CD4-positive, alpha-beta T cell (primary cell): ENCODE measurements at places on chromosomes 1 and 21.

DNA sequence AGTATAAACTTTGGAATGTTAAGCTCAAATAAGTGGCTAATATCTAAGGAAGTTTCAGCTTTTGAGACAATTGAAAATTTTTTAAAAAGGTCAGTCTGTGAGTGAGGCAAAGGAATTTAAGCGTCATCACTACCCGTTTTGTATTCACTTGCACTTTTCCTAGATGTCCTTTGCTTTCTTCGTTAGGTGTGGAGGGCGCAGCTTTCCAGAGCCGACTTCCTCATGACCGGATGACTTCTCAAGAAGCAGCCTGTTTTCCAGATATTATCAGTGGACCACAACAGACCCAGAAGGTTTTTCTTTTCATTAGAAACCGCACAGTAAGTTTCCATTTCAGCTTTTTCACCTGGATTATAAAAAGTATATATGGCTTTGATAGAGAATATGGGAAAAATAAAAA lies 30.9 kb downstream of the KDM1A start:
- no peak for DNase-seq

DNA sequence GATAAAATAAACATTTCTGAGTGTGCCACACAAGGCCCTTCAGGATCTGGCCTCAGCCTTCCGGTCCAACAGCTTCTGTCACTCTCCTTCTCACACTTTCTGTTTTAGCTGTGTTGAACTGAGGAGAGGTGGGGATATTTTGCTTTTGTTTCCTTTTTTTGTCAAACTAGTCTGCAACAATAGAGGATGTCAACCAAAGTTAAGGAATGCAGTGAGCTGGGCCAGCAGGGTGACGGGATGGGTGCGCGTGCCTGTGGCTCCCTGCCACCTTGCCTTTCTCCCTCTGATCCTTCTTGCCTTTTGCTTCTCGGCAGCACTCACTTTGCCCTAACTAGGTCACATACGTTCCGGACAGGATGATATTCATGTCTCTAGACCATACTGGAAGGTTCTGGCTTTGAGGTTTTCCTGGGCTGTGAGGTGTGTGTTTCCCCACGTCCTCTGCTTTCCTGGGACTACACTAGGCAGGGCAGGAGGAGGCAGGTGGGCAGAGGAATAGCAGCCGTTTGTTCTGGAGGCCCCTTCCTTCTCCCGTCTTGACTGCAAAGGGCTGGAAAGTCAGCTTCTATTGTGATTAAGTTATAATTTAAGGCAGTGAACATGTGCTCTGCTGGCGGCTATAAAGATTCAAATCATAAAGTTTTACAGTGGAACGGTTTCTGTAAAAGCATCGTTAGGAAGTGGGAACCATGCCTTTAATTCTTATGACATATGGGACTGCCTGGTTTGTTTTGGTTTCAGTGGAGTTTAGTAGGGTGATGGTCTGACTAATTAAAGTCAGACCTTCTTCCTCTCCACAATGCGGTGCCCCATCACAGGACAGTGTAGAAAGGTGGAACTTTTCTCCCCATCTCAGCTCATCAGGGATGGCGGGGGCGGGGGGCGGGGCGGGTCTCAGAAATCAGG lies 67.8 kb downstream of the RNF220 start:
- DNase-seq = no peak

DNA sequence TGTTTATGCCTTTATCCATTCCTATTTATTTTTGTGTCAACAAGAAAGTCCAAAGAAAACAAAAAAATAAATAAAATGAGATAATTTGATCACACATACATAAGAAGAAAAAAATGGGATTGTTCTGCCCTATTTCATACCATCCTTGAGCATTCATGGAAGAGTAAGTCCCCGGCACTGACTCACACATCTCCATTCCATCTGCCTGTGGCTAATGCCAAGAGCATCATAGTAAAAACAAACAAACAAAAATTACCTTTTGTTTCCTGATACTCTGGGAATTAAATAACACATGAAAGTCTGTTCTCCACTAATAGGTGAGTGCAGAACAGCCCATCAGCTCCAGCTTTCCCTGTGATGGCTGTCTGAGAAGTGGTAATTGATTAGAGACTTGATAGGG lies 48.1 kb upstream of the BACE2 start:
- no peak for DNase-seq

DNA sequence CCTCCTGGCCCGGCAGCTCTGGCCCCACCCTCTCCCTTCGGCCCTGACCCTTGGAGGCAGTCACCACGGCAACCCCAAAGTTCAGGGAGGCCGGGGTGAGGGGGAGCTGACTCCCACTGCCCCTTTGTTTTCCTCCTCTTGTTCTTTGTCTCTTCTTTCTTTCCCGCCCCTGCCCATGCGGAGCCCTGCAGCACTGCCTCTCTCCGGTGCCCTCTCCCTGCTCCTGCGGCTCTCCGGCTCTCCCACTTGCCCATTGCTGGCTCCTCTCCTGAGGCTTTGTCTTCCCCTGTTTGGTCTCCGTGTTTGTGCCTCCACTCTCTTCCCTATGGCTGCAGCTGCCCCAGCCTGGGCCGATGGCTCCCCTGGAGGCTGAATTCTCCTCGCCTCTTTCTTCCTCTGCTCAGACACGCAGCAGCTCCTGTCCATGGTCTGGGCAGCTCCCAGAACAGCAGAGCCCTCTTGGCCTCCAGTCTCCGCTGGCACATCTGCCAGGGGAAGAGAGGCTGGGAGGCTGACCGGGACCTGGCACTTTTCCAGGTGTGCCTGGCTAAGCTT lies 5.8 kb downstream of the CELSR2 start:
- no peak for DNase-seq

- no peak for DNase-seq
Measured at GRCh38 chr1:205670611-205671430, 9.5 kb downstream of the SLC45A3 start.

DNA sequence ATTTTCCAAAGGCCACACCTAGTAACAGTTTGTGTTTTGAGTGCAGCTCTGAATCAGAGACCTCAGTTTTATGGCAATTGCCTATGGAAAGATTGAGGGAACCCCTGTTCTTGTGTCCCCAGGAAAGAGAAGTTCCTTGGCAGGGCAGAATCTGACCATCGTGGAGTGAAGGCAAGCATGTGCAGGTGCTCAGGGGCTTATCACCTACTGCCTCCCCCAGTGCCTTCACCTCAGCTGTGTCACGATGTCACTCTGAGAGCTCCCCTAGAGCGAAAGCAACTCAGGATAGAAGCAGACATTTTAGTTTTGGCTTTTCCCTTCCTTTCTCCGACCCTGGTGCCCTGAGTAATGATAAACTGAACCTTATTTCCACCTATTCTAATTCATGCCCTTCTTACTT lies 1.8 kb upstream of the SPRR1A start:
- DNase-seq = no peak

DNA sequence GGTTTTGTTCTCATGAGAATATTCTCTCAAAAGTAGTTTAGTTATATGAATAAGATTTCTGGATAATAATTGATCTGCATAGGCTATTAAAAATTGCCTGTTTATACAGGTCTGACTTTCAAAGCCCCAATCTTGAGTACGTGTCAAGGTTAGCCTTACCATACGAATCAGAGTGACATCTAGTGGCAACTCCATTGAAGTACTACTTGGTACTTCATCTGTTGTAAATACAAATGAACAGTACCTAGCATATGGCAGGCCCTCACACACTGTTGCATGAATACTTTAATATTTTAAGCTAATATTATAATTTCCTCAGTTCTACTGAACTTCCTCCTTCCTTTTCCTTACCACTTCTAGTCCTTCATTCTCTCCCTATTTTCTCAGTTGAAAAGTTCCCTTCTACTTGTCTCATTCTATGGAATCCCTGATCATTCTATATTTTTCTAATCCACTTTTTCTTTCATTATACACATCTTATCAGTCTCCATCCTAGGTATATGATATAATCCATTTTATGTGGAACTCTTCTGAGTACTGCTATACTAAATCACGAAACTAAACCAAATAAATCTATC lies 101.2 kb downstream of the AKT3 start:
- no peak for DNase-seq

DNA sequence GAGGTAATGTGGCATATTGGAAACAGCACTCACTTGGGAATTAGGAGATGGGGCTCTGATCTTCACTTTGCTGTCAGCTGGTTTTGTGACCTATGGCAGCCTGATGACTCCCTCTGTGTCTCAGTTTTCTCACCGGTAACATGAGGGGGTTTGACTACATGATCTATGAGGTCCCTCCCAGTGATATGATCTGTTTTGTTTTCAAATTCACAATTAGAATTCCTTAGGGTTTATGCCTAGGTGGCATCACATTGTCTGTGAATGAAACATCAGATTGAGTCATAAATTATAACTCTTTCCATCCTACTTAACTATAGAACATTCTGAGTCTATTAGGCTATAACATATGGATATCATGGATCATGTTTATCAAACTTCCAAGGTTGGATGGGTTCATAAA lies 386.6 kb downstream of the PTBP2 start:
- DNase-seq = no peak

- DNase-seq = no peak
Measured at GRCh38 chr1:11101347-11101746, 1.7 kb upstream of the EXOSC10 start.

- DNase-seq = no peak
Measured at GRCh38 chr1:248812736-248813425, 12.8 kb downstream of the SH3BP5L start.

DNA sequence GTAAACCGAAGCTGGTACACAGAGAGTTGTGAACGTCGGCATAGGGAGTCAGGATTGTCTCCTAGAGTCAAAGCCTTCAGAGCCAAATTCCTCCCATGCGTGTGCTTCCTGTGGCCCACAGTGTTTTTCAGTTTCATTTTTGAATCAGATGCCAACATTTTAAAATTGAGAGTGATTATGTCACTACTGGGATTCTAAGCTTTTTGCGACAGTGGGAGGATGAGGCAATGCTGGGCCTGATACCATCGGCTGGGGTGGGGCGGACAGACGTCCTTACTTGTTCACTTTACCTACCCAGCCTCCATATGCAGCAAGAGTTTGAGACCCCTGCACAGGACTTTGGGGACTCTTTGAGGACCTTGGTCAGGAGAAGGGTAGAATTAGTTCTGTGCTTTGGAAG lies 1.3 kb upstream of the KLHDC7A start:
- DNase-seq = no peak

GRCh38 chr21:44699502-44700001 lies 2.6 kb downstream of the KRTAP10-12 start:
- no peak for DNase-seq

DNA sequence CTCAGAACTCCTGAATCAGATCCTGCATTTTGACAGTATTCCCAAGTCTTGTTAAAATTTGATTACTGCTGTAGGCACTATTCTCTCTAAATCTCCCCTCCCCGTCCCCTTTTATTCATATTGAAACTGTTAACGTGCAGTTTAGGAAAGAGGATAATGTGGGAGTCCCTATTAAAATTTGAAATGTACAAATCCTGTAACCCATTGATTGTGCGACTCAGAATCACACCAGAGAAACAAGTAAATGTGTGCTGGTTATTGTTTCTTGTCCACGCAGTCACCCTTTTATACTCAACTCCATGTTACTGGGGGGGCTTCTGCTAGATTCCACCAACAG lies 584 bp upstream of the LTN1 start:
- no peak for DNase-seq

DNA sequence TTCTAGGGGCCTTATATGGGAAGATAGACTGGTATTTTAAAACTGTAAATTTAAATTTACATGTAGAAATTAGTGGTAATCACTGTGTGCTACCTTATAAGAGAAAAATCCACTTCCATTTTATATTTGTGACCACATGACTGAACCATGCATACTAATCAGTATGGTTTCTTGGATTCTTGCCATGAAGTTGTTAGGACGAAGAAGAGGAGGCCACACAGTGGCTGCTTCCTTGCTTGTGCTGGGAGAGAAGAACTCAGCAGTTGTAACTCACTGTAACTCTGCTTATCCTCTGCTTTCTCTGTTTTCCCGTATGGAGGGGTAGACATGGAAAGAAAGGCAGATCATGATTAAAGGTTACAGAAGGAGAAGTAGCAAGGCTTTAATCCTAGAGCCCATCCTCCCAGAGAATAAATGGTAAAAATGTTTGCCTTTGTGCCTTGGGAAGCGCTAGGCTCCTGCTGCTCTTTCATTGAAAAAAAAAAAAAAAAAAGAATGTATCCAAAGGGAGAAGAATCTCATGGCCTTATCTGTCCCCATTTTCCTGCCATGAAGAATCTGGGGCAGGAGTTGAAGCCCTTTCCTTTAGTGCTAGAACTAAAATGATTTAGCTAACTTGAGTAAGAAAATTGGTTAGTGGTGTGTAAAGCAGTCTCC lies 32.4 kb downstream of the KCTD3 start:
- no peak for DNase-seq

GRCh38 chr1:28855469-28855951 lies 43.5 kb downstream of the OPRD1 start:
- no peak for DNase-seq

- no peak for DNase-seq
Measured at GRCh38 chr1:117077267-117077666, 17.1 kb downstream of the TTF2 start.

- no peak for DNase-seq
Measured at GRCh38 chr21:15199414-15200383, 134.9 kb upstream of the NRIP1 start.

- no peak for DNase-seq
Measured at GRCh38 chr1:231757101-231757404, 130.5 kb downstream of the DISC1 start.

GRCh38 chr1:5436808-5437207 lies 555.4 kb downstream of the NPHP4 start:
- DNase-seq = no peak

GRCh38 chr1:233664253-233664652 lies 50.3 kb downstream of the KCNK1 start:
- DNase-seq = no peak

DNA sequence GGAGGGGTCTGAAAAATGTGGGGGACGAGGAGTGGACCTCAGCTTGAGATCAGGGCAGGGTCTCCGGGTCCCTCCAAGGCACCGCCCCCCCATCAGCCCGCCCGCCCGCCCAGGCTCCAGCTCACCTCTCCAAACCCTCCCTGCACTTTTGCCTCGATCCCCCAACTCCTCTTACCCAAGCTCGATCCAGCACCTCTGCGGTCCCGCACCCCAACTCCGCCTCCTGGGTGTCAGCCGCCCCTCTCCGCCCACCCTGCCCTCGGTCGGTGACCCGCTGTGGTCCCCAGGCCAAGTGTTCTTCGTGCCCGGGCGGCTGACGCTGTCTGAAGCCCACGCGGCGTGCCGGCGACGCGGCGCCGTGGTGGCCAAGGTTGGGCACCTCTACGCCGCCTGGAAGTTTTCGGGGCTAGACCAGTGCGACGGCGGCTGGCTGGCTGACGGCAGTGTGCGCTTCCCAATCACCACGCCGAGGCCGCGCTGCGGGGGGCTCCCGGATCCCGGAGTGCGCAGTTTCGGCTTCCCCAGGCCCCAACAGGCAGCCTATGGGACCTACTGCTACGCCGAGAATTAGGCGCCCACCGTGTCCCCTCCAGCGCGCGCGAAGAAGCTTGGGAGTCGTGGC lies 5.7 kb downstream of the HAPLN2 start:
- DNase-seq = no peak

GRCh38 chr1:89602871-89603404 lies 30.0 kb upstream of the LRRC8C start:
- no peak for DNase-seq
